ENCODE measurements at places on chromosomes 2 and 18.

DNA sequence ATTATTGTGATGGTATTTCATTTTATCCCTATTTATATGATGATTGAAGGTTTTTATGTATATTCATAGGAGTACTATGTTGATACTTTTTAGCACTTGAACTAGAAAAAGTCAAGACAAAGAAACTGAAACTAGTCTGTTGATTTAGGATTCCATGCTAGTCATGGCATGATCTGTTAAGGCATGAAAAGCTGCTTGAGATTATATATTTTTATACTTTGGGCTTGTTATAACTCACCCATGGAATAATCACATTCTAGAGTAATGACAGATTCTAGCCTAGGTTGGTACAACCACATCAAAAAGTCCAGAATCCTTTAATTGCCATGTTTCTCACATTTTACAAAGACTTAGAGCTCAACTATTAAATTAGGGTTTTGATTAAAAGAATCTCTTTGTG, 472.6 kb upstream of the CELF4 start:
- DNase-seq = no peak

DNA sequence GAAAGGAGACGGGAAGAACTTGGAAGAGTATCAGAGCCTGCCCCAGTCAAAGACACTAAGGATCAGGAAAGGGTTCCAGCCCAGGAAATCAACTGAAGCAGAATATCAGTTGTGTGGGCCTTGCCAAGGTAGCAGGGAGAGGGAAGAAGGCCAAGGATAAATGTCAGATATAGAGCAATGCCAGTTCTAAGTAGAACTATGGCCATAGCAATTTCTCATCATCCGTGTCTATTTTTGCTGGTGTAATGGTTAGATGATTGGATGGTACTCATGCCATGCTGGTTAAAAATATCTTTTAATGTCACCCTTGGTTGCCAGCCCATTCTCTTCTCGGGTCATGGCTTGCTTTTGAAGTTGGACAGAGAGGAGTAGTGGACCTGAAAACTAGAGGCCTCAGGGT, 41.9 kb downstream of the MAIP1 start:
- no peak for DNase-seq

DNA sequence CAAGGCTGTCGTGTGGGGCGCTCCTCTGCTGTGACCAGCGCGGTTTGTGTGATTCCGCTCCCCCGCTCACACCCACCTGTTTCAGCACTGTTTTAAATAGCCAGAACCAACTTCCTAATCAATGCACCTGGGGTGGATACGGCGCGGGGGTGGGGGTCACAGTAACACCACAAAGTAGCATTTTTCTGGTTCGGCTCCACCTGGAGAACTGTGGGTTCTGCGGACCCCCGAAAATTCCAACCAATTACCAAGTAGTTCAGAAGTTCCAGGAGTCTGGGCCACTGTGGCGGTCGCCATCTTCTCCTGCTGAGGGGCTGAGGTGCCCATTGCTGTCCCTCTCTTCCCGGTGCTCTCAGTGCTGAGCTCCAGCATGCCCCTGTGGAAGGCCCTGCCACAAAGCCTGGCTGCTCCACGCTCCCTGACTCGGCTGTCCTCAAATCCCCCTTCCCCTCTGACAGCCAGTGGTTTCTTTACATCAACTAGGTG, 79.4 kb downstream of the GFPT1 start:
- DNase-seq = no peak

- DNase-seq = no peak
Measured at GRCh38 chr18:59657012-59657411, 40.2 kb downstream of the CCBE1 start.

GRCh38 chr18:23300231-23300805, 152.8 kb upstream of the RIOK3 start:
- no peak for DNase-seq

- DNase-seq = no peak
Measured at GRCh38 chr2:854460-854859, 96.2 kb upstream of the SNTG2 start.

GRCh38 chr2:71043531-71044407, 24.7 kb upstream of the NAGK start:
- no peak for DNase-seq

GRCh38 chr2:179051250-179051649, 1.3 kb upstream of the CCDC141 start:
- DNase-seq = no peak

- DNase-seq = peak; percentile 32
Measured at GRCh38 chr2:46298522-46299353, 1.5 kb downstream of the EPAS1 start.

- peak; percentile 43 for DNase-seq
Measured at GRCh38 chr2:216006164-216006663, 7.1 kb downstream of the MREG start.

DNA sequence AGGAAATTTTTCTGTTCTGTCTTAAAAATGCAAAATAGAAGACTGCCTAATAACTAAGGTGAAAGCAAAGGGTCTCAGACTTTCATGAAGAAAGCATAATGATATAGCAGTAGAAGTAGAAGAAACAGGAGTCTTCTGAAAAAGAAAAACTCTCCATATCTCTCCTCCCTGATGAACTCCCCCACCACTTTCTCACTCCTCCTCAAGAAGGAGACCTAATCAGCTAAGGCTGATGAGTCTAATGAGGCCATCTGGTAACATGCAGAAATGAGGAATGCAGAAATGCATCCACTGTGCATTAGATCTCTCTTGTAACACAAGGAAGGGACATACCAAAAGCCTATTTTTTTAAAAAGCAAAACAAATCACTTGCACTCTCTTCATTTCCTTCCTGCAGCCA, 273.7 kb upstream of the UBE2E3 start:
- DNase-seq = no peak

DNA sequence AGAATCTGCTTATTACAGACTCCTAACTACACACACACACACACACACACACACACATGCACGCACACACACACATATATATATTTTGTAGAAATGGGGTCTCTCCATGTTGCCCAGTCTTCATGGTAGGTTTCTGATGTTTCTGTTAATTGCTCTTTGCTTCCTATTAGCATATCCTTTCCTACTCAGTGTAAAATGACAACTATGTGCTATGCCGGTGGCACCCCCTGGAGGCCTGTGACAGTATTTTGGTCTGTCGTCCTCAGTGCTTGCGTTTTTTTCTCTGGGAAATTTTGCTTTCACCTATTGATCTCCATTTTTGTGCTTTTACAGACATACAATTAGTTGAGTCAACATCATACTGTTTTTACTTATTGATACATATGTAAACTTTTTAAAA, 322.1 kb downstream of the LRRTM1 start:
- no peak for DNase-seq

- no peak for DNase-seq
Measured at GRCh38 chr2:240705204-240705791, 13.6 kb downstream of the AQP12A start.

Data from activated naive CD4-positive, alpha-beta T cell treated with Interleukin-2 at 50 U/mL for 16 hours (primary cell).